ENCODE measurements at places on chromosomes 4 and X.

DNA sequence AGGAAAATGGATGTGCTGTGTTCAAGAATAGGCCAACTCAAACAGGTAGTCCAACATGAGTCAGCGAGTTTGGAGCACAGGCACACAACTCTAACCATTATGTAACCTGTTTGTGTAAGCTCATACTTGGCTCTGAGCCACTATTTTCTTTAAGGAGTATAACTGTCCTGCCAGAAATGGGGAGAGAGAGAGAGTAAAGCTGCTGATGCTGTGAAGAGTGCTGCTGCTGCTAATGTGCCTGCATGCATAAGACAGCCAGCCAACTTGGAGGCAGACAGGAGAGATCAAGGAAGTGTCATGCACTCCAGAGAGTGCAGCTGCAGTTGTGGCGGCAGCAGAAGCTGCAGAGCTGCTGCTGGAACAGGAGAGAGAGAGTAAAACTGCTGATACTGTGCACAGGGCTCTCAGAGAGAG is 11.7 kb upstream of the STATH start:
- DNase-seq: no peak

DNA sequence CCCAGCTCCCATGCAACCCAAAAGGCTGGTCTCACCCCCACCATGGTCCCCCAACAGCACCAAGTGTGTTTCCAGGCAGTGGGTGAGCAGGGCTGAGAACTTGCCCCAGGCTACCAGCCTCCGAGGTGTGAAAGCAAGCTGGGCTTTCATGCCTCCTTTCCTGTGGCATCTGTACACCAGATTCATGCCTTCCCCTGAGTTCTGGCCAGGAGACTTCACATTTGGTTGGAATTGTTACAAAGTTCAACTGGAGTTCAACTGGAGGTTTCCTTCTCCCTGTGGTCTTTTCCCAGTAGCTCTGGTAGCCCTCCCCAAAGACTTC is 77.6 kb upstream of the RAB40AL start:
- DNase-seq: no peak

GRCh38 chr4:37439809-37440474 is 195.4 kb downstream of the NWD2 start:
- DNase-seq: no peak

- no peak for DNase-seq
Observed at GRCh38 chrX:73524906-73525305, 38.1 kb upstream of the CHIC1 start.

- DNase-seq: no peak
Observed at GRCh38 chr4:2393353-2394270, 24.8 kb downstream of the ZFYVE28 start.

GRCh38 chr4:39032218-39033085 is at the start of gene TMEM156:
Gene TMEM156 (minus strand): TSS chr4:39032409. CDS start chr4:39032313, 96 bp downstream.
- DNase-seq: no peak

GRCh38 chrX:120302434-120302833 is 8.8 kb downstream of the TMEM255A start:
- DNase-seq: no peak

- no peak for DNase-seq
Observed at GRCh38 chr4:140052050-140052449, 101.9 kb downstream of the MAML3 start.

DNA sequence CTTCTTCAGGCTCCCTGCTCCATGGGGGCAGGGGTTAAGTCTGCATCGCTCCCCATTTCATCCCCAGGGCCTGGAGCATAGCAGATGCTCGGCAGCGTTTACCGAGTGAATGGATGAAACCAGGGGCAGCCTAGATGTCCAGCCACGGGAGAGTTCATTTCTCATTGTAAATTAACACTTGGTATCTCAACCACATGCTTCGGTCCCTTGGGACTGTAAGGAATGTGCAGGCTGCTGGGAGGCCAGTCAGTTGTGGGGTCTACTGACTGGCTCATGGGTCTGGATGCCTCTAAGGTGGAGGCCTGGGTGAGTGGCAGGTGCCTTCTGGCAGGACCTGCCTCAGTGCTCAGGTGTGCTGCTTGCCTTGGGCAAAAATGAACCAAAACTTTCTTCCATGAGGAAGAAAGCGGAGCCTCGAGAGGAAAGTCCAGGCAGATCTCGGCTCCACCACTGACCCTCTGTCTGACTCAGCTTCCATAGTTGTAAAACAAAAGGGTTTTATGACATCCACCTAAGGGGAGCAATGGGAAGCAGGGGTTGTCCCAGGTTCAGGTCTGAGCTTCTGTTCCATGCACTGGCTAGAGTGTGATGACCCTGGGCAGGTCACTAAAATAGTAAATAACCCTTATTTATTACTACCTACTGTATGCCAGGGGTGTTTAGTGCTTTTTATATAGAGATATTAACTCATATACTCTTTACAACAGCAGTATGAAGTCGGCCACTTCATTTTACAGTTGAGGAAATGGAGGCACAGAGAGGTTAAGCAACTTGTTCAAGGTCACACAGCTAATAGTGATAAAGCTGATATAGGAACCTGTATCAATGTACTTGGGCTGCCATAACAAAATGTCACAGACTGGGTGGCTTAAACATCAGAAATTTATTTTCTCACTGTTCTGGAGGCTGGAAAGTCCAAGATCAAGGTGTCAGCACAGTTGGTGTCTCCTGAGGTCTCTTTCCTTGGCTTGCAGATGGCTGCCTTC is 144.3 kb upstream of the STX18 start:
- DNase-seq: no peak

GRCh38 chr4:94256828-94257227 is 49.2 kb downstream of the SMARCAD1 start:
- DNase-seq: no peak

GRCh38 chr4:24001486-24002329 is 111.9 kb upstream of the PPARGC1A start:
- no peak for DNase-seq

DNA sequence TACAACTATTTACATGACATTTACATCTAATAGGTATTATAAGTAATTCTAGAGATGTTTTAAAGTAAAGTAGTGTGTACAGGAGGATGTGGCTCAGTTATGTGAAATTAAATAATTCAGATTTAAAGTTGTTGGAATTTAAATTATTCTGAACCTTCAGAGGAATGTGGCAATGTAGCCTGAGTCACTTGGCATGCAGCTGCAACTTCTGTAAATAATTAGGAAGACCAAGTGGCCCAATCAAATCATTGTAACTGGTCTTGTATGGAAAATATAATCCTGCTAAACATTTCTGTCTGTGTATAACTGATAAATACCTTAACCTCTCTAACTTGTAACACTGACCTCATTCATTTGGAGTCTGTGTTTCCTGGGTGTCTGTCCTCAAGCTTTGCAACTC is 828.9 kb downstream of the GLUD2 start:
- no peak for DNase-seq

DNA sequence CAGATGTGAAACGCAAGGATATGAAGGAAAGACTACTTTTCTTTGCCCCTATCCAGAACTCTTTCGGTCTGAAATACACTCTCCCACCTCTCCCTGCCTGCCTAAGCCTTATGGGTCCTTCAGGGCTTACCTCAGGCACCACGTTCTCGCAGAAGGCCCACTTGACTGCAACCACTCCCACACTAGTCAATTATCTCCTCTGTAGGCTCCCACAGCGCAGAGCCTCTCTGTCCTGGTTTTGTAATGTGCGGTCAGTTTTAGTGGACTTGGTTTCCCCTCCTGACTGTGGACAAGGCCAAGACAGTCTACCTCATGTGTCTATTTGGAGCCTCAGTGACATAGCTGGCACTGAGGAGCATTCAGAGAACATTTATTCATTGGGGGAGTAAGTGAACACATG is 11.1 kb downstream of the CNGA2 start:
- DNase-seq: no peak

- no peak for DNase-seq
Observed at GRCh38 chr4:18201885-18202284, 180.3 kb upstream of the LCORL start.

DNA sequence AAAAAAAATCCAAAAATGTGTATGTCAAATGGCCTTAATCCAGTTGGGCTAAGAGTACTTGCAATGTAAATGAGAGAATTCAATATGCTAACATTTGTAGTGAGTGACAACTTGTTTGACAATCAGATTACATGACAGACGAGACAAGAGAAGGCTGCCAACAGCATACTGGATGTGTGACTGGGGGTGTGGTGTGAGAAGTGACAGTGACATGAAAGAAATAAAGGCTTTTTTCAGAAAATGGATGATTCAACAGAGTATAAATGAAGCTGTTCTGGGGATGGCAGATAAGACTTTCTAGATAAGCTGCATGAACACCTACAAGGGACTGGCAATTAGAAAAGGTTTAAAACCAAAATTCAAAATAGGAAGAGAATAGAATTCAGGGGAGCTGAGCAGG is 143.4 kb downstream of the CENPC start:
- no peak for DNase-seq

DNA sequence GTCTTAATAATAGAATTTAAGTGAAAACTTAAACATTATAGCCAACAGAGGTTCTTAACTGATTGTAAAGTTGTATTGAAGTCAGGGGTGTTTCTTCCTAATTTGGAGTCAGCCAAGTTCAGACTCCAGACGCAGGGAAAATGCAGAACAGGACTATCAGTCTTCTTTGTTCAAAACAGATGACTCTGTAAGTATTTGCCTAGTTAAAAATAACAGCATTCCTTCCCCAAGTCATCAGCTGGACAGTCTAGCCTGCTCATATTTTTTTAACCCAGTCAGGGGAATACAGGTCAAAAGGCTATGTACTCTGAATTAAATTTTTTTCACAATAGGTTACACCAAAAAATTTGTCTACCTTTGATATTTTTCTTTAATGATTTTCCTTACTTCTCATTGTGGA is 73.8 kb upstream of the DCLK2 start:
- DNase-seq: no peak

- DNase-seq: no peak
Observed at GRCh38 chr4:41881981-41882624, 53.1 kb upstream of the TMEM33 start.
